ENCODE measurements at places on chromosomes 16 and 17.

DNA sequence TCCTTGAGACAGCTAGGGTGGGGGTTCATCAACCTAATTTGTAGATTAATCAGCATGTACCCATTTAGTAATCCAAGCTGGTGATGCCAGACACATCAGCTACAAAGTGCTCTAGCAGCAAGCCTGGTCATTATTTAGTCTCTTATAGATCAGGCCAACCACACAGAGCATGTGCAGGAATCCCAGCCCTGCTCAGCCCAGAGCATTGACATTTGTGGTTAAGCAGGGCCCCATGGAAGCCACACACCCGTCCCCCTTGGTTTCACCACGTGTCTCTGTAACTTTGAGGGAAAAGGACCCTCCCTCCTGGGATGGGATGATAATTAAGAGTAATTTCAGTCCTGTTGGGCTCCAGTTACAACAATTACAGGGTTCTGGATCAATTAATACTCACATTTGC lies 268.8 kb upstream of the RPL38 start:
- DNase-seq, result no peak

GRCh38 chr16:17628983-17629382 lies 158.2 kb upstream of the XYLT1 start:
- no peak for DNase-seq

DNA sequence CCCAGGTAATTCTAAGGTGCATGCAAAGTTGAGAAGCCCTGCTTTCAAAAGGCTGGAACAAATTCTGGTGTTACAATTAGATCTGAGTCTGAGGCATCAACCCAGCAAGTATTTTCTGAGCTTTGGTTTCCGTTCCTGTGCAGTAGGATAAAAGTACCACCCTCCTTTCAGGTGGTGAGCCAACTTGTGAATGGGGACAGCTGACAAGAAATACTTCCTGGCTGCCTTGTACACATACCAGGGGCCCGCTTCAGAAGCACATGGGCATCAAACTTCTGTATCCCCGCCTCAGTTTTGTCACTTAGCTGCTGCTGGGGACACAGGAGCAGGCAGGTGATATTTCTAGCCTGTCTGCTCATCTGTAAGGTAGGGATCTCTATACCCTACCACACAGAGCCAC lies 252.2 kb downstream of the CPPED1 start:
- no peak for DNase-seq

DNA sequence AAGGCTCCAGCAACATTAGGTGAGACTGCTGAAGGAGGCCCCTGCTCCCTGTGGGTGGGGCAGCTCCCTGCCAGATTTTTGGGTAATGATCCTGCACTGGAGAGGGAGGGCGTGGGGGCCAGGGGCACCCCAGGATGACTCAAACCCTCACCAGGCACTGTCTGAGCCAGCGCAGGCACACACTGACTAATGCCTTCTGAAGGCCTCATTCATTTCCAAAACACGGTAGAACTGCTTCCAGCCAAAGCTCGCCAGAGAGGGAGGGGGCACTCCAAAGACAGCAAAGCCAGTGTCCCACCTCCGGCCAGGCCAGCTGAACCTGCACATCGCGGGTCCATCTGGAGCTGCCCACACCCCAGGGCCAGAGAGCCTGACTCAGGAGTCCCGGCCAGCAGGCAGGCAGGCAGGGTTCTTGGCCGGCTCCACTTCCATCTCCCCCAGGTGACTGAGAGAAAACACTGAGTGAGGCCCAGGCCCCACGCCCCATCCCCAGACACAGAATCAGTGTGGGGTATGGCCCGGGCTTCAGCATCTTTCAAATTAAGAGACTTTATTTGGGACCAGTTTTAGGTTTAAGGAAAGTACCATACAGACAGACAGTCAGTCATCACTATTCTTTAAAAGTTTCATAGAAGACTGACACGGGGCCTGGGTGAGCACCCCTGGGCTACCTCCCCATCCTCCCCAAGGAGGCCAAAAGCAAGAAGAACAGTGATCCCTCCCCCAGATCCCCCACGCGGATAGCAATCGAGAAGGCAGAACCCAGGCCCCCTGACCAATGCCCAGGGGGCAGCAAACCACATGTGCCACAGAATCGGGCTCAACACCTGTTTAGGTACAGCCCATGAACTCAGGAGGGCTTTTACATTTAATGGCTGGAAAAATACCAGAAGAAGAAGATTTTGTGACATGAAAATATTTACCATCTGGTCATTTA lies 2.3 kb downstream of the PIEZO1 start:
- no peak for DNase-seq

GRCh38 chr16:55487048-55487803 lies 8.2 kb downstream of the MMP2 start:
- no peak for DNase-seq

- no peak for DNase-seq
These were observed 1951.0 kb downstream of the TP53TG3F start for GRCh38 chr16:35410438-35410837.

DNA sequence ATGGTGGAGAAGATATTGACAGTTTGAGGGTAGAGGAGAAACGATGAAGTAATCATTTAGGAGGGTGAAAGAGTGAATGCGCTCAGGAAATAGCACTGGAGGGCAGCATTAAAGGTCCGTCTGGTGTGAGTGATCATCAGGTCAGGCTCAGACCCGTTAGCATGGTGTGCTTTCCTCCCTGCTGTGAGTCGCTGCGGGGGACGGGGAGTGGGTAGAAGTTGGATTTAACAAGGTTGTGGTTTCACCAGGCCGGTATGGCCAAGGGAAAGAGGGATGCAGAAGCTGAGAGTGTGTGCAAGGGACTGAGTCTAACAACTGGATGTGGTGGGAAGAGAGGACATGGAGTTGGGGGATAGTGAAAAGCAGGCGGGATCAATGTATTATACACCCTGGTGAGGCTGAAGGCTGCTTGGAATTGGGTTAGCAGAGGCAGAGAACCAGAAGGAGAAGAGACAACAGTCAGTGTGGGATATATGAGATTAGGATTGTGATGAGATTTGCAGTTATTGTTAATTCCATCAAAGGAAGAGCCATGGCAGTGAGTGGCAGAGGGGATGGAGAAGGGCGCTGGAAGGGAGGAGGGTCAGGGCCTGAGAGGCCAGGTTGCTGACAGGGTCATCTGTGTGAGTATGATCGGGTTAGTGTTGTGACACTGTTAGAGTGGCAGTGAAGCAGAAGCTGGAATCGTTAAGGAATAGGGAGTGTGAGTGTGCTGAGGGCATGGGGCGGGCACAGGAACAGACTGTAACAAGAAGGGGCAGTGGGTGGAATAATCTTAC lies 59.0 kb upstream of the TBX2 start:
- no peak for DNase-seq

GRCh38 chr17:61397086-61397842 lies 2.4 kb upstream of the TBX2 start:
- DNase-seq, result peak; percentile 6

- DNase-seq, result peak; percentile 65
These were observed 6.4 kb upstream of the GGT6 start for GRCh38 chr17:4566785-4567184.

DNA sequence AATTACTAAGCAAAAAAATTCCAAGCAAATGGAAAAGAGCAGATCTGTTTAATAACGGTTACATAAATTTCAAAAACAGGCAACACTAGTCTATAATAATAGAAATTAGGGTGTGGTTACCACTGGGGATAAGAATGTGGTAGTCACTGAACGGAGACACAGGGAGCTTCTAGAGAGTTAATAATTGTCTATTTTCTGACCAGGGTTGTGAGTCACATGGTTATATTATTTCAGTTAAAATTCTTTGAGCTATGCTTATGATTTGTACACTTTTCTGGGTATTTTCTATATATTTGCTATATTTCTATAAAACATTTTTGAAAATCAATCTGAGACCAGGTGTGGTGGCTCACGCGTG lies 433.9 kb upstream of the MAF start:
- peak; percentile 41 for DNase-seq

- no peak for DNase-seq
These were observed 6.3 kb downstream of the LMF1 start for GRCh38 chr16:964356-965035.

DNA sequence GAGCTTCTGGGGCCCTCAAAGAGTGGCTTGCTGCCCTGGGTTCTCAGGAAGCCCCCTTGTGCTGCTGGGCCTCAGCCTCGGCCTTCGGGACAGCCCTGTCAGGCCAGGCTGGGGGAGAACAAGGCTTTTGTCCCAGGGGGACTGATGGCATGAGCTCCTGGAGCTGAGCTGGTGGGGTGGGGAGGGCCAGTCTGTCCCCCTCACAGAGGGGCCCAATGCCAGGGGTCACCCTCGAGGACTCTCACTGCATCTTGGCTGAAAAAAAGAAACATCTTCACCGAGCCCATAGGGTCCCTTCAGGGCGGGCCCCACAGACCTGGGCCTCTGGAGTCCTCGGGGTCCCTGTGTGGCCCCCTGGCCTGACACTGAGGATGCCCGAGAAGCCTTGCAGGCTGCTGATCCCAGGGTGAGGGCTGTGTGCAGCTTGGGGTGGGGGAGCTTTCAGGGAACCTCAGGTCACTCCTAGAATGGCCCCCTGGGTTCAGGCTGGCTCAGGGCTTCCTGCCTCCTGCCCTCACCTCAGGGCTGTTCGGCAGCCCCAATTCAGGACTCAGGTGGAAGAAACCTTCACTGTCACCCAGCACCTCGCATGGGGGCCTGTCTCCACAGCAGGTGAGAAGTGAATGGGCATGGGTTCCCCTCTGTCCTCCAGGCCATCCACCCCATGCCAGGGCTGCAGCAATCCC lies 90.5 kb downstream of the TNFRSF13B start:
- DNase-seq, result no peak

GRCh38 chr17:73415782-73416181 lies 104.0 kb upstream of the CDC42EP4 start:
- DNase-seq, result no peak
